Hypothalamus (tissue), 51 donors: ENCODE measurements at places on chromosomes 12 and 14.
A peak's percentile ranks its signal among the peaks of the same experiment; 100 is the strongest.

DNA sequence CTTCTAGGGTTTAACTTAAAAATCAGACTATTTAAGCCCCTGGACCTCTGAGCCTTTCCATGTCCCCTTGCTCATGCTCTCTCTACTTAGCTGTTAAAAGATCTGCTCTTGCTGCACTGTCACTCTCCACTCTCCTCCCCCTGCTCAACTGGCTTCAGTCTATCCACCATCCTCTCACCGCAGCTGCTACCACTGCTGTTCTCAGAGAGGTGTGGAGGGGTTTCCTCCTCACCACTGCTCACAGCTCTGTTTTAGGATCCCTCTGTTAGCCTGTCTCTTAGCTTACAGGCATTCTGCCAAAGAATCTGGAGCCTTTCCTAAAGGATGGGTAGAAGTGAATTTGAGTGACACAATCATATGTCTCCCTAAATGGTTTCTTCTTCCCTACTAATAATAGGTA is 43.7 kb upstream of the ATP2B1 start:
- DNase-seq: no peak

DNA sequence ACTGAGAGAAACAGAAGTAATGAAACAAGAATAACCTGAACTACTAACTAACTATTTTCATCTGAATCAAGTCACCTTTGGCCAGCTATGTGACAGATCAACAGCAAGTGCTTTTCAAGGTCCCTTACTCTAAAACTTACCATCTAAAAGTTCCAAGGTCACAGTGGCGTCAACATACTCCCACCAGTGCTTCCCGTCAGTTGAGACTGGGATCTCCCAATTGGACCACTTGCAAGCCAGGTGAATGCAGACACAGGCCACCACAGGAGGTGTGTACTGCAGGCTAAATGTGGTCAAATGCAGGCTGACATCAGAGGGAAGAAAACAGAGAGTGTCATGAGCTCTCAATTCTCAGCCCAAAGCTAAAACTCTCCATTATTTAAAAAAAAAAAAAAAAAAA is 13.8 kb upstream of the KANSL2 start:
- no peak for DNase-seq

DNA sequence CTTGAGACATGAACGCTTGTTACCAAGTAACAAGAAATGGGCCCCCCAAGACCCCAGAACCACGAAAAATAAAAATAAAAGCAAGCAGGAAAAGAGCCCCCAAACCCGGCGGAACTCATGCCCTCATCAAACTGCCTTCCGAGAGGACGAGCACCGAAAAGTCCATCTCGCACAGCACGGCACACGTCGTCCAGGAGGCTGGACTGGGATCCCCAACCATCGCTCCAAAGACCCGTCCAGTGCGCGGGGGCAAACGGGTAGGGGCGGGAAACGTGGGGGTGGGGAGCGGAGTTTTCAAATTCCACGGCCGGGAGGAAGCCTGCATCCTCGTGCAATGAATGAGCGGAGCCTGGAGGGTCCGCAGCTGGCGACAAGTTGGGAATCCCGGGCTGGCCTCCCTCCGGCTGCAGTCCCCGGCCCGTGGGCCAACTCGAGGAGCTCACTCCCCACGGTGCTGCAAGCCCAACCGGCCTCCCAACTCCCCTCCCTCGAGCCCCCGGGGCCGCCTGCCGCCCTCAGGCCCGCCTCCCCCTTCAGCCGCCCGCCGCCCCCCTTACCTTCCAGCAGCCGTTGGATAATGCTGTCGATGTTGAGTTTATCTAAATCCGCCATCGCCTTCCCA is 484 bp downstream of the PPP1CC start:
- no peak for DNase-seq

DNA sequence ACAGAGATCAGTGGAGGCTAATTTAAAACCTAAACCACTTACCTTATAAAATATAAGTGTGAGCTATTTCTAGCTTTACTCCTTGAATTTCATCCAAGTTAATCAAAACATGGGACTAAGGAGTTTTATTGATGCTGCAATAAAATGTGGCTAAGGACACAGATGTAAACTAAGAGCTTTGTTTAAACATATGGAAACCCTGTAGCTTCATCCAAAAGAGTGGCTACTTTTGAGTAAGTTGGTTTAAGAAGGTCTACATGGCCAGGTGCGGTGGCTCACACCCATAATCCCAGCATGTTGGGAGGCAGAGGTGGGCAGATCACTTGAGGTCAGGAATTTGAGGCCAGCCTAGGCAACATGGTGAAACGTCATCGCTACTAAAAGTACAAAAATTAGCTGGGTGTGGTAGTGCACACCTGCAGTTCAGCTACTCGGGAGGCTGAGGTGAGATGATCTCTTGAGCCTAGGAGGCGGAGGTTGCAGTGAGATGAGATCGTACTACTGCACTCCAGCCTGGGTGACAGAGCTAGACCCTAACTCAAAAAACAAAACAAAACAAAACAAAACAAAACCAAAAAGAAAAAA is 40.4 kb downstream of the TCHP start:
- DNase-seq: no peak

- no peak for DNase-seq
These were observed 90.9 kb downstream of the MED13L start for GRCh38 chr12:116186482-116187150.

- no peak for DNase-seq
These were observed 48.9 kb downstream of the C14orf132 start for GRCh38 chr14:96088074-96088473.

DNA sequence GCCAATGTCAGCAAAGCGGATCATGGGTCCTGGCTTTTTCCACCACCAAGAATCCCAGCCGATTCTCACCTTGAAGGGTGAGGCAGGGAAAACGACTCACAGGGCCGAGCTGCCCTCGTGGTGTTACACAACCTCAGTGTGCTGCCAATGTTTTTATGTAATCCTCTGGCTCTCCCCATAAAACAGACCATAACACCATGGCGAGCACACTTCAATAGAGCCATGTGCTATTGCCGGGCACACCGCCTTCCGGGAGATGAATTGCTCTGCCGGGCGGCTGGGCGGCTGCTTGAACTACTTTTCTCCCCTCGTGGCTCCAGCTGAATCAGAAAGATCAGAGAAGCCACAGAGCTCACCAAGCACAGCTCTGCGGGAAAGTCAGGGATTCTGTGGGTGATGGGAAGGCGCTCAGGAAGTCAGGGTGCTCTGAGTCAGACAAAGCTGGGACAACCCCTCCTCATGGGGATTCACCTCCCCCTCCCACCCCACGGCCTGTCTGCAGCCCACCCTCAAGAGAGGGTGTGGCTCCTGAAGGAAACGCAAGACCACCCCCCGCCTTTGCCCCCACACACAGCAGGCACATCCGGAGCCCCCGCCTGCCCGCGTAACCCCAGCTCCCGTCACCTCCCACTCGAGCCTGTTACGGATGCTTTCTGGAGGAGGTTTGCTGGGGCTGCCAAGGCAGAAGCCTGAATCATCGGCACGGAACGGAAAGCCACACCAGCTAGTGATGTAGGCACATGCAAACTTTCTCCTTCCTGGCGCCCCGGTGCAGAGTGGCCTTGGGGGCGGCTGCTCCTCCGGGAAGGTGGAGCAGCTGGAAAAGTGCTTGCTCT is 1.8 kb downstream of the GALNT9 start:
- DNase-seq: peak; percentile 48

GRCh38 chr14:100214770-100215083 is 24.2 kb upstream of the YY1 start:
- DNase-seq: no peak

DNA sequence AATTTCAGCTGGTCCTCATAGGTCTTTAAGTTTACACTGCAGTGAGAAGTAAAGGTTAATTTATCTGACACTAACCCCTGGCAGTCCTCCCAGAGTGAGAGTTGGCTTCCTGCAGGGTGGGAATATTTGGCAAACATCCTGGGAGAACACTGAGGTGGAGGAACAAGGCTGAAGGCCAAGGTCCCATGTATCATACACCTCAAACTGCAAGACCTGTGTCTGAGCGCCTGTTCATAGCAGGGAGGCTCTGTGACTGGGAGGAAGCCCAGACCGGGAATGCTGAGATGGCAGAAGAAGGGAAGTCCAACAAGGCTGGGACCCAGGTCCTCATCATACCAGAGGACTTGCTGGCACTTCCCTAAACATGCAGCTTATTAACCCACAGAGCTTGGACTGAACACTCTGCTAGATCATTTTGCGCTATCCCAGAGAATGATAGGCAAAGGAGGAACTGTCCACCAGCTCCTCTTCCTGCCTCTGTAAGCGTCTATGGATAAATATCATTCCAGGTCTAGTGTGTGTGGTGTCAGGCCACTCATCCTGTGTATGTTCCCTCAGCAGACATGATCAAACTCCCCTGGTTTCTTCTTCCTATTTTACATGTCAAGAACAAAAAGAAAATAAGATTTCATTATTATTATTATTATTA is 199.6 kb upstream of the CNOT2 start:
- DNase-seq: no peak

DNA sequence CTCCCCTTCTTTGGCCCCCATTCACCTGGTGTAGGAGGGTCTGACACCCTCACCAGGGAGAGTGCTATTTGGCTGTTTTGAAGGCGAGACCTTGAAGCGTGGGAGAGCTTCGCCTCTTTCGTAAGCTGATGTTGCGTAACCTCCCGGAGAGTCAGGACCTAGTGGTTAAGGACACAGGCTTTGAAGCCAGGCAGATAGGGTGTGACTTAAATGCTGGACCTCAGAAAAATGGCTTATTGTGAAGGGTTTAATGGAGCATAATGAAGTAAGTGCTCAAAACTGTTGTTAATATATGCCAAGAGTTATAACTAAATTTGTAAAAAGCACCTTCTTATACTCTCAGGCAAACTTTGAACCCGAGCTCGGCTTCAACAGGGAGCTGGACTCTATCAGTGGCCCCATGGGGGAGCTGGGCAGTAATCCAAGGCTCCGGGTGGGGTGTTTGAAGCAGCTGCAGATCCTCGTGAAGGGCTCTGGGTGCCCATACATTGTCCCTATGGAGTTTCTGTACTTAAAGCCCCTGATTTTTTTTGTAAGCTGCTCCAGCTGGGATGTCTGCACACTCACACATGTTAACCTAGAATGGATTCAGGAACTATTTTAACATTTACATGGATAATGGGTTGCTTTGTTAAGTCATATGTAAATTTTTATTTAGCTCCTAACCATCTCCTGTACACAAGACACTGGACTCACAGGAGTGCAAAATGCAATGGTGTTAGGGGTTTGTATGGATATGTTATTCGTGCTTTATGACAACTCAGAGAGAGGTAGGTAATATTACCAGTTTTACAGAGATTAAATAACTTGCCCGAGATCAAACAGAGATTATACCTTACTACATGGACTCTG is 26.0 kb downstream of the PPFIBP1 start:
- DNase-seq: no peak

DNA sequence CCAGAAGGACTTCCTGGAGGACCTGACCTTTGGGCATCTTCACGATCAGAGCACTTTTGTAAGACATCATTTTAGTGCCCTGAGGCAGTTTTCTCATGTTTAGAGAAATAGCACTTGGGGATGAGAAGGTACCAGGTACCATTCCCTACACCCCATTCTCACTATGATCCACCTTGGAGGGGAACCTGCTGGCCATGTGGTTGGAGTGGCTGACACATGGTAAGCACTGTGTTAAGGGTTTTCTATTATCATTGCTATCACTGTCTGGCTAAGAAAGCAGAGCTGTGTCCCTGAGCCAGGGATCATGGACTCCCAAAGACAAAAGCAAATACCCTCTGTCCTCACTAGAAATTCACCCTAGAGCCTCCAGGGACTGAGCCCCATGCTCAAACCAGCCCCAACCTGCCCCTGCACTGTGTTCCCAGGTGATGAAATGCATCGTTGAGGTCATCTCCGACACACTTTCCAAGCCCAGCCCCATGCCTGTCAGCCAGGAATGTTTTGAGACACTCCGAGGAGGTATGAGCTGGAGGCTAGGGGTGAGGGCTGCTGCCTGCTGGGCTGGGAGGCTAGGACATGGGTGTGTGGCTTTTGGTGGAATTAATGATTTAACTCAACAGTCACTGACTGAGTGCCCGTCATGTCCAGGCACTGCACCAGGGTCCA is 3.4 kb downstream of the CHGA start:
- DNase-seq: no peak

- no peak for DNase-seq
These were observed 21.0 kb downstream of the TMEM116 start for GRCh38 chr12:111991946-111992345.

DNA sequence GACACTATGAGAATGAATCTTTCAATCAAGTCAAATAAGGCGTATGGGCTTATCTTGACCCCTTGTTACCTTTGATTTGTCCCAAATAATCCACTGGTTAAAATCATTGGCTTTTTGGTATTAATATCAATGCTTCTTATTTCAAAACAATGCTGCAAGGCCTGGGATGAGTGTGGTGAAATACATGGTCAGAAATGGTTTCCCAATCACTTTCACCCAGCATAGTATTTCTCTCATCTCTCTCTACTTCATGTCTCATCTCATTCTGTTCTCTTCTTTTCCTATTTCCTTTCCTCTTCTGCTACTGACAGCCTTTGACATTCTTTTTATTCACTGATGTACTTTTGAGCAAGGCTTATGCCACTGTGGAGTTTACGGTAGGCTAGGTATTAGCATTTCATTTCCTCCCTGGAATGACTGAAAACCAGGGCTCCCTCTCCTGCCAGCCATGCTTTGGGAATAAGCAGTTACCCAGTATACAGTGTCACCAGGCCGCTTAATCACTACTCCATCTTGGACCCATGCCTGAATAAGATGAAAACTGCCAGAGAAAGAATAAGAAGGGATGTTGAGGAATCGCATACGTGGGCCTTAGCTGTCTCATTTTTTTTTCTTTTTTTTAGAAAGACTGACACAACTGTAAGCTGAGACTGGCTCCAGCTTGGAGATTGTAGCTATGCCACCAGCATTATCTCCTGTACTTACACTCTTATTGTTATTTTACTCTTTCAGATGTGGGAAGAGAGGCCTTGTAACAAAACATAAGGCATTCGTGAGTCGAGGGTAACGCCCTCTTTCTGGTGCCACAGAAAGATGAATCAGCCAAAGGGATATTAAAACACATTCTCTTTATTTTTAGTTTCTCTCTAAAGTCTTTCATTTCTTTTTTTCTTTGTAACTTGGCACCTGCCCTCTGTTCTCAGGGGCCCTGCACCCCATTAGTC is 53.5 kb downstream of the IGF1 start:
- no peak for DNase-seq

DNA sequence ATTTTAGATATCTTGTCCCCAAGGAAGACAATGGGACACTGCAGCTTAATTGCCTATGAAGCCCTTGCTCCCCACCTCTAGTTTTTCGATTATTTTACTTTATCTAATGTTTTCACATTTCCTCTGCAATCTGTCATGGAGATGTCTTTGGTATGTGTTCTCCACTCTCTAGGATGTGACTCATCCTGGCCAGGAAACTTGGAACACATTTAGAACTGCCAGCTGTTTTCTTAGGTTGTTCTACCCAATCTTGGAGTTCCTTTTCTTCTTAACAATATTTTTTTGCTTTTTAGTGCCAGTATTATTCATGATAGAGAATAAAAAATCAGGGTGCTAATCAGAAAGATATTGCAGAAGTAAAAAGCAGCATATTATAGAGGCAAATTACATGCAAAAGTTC is 101.7 kb upstream of the CLEC14A start:
- no peak for DNase-seq

- DNase-seq: no peak
These were observed 45.9 kb downstream of the IFNG start for GRCh38 chr12:68113644-68114043.
